ENCODE measurements at places on chromosomes 2 and 18.

DNA sequence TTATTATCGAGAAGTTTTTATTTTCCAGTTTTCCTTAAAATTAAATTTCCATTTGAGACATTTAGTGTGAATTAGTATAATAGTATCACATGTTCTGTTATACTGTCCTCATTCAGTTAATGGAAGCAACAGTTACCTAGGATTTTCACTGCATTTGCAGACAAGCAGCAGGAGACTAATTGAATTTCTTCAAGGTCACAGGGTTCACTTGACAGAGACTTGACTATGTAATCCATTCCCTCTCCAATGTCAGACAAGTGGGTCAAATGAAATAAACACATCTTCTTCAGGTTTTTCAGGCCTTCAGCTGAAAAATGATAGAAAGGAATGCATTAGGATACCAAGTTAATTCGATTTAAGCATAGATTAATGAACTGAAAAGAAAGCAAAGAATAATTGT is 26.7 kb downstream of the NLRC4 start:
- DNase-seq, result no peak

DNA sequence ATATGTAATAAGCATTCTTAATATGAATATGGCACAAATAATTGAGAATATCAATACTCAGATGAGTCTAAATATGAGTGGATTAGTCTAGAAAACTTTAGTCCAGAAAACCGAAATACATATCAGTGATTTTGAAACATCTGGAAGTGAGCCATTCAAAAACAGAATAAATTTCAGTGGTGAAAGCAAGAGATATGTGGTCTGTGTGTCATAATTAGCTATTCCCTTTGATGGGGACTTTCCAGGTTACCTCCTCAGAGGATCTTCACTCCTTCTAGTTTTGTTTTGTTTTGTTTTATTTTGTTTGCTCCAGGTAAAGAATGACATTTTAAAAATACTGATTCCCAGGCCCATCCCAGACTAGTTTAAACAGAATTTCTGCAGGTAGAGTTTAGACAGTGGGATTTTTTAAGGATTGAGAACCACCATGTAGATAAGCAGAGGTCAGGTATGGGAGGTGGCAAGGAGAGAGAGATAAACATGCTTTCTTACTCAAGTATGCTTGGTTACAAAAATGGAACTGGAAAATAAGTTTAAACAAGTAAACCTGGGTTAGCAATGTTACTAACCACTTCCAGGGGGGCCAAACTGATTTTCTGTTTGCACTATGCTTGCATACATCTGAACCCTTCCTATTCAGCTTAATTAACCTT is 70.7 kb downstream of the NABP1 start:
- DNase-seq, result no peak

DNA sequence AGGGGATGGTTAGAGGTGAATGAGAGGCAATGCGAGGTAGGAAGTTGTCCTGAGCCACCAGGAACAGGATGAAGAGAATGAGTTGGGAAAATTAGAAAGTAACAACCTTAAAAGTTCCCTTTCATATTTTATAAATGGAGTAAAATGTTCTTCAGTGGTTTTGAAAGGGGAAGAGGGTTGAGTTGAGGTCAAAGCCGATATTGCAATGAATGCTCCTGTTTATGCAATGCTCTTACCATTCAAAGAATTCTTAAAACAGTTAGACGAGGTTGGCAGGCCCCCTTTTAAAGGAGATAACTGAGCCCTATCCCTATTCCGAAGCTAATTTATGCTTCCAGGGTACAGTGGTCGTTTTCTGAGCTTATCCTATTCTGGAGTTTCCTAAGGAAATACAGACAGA is 2110.3 kb upstream of the CELF4 start:
- DNase-seq, result no peak

DNA sequence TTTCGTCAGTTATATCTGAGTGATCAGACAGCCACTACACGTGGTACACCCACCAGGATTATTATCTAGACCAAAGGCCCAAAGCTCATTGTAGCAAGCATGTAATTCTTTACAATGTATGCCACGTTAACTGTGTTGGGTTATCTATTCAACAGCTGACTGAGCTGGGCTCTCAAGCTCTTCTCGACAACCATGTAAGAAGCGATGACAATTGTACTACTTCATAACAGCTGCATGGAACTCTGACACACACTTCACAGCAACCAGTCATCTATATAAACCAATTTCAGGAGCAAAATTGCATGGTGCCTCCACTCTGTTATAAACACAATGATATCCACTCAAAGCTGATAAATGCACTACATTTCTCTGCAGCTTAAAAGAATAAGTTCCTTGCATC is 701.8 kb downstream of the NR4A2 start:
- DNase-seq, result no peak

DNA sequence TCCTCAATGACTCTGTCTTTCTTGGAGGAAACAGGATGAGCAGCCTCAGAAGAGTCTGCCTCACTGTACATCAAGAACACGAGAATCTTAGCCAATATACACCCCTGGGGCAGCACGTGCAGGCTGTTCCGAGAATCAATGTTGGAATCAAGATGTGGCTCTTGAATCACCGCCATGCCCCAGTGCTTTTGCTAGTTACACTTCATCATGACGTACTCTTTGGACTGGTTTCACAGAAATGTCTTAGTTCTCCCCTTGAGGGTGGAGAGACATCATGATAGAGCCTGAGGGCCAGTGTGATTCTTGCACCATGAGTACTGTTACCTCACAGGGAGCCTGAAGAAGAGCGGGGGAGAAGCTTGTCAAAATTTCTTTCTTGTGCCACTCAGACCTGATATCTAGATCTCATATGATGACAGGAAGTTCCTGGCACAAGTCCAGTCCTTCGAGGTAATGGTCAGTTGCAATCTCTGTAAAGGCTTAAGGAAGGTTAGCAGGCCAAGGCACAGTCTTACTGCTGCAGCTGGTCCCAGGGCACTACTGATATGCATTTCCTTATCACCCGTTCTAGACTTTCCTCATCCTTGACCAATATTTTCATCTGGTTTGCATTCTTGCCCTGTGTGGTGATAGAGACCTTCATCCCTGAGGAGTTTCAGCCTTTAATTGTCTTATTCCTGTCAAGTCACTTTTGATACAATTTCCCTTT is 28.2 kb upstream of the STAT4 start:
- DNase-seq, result peak; percentile 93
